ENCODE measurements at places on chromosomes 6 and 20. TPM values are rescaled to one million over a fixed set of nuclear protein-coding genes. Genes with fewer than 3 reads are reported as not detected.

GRCh38 chr20:61356196-61356595 is 104.1 kb downstream of the CDH4 start:
- DNase-seq = no peak

DNA sequence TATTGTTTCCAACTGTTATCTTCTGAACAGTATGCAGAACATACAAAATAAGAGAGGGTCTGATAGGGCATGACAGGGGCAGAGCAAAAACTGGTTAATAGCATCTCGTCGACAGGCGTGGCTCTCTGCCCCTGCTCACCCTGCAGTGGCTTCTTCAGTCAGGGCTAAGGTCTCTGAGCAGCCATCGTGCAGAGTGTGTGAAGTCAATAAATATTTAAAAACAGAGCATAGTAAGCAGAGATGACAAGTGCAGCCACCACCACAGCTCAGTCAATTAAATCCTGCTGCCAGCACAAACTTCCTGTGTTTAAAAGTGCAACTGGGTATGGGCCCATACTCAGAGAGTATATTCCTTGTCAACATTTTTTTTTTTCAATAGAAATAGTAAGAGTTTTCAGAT is 373.4 kb upstream of the AGPAT4 start:
- no peak for DNase-seq

DNA sequence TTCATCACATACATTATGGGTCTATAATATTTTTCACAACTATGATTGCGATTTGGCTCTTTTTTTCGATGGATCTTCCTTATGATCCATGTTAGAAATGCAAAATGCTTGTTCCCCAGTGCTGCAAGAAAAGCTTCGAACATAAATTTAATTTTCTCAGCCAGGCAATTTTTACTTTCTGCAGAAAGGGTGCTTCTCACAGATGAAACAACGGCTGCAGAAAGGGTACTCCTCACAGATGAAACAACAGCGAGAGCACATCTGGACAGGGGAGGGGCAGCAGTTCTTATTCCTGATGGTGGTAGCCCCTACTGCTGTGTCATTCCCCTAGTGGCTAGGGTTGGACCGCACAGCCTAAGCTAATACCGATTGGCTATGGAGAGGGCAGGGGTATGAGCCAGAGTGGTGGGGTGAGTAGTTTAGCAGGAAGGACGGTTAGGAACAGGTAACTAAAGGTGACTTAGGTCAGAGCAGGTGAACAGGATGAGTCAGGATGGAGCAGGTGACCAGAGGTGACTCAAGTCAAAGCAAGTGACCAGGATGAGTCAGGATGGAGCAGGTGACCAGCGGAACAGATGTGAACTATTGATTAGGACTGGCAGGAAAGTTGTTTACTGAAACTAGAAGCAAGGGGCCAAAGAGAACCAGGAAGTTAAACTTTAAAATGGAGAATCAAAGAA is 13.4 kb upstream of the TREML4 start:
- no peak for DNase-seq

GRCh38 chr20:63740627-63741353 is 1.2 kb downstream of the SLC2A4RG start:
- DNase-seq = no peak

DNA sequence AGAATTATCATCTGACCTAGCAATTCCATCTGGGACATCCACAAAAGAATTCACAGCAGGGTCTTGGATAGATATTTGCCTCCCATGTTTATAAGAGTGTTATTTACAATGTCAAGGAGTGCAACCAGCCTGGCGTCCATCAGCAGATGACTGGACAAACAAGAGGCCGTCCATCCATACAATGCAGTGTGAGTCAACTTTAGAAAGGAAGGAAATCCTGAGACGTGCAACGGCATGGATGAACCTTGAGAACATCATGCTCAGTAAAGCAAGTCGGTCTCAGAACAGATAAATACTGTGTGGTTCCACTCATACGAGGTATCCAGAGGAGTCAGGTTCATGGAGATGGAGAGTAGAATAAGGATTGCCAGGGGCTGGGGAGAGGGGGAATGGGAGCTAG is 46.4 kb downstream of the FOXF2 start:
- DNase-seq = no peak

DNA sequence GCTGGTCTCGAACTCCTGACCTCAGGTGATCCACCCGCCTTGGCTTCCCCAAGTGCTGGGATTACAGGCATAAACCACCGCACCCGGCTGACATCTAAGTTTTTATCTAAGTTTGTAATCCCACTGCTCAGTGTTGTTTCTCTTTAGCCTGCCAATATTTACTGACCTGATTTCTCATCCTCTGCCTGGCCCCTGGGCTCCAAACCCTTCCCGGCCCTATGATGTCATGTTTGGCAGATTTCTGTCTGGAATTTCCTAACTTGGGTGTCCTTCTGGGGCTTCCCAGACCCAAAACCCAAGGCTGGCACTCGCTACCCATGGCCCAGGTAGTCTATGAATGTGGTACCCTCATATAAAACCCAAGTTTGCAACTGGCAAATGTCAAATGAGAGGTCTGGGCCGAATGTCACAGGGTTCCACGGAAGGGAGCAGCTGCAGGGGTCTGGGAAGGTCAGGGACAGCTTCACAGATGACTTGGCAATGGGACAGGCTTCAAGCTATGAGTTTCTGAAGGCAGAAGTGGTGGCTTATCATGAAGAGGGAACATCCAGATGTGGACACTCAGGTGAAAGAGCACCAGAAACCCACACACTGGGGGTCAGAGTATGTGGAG is 54.9 kb downstream of the TMEM170B start:
- DNase-seq = no peak

- peak; percentile 60 for DNase-seq
These were observed 703 bp downstream of the SNX9 start for GRCh38 chr6:157823528-157824370.

GRCh38 chr6:90231798-90232197 is 64.8 kb downstream of the BACH2 start:
- DNase-seq = no peak

GRCh38 chr20:63917811-63918210 is 22.9 kb downstream of the DNAJC5 start:
- DNase-seq = no peak

DNA sequence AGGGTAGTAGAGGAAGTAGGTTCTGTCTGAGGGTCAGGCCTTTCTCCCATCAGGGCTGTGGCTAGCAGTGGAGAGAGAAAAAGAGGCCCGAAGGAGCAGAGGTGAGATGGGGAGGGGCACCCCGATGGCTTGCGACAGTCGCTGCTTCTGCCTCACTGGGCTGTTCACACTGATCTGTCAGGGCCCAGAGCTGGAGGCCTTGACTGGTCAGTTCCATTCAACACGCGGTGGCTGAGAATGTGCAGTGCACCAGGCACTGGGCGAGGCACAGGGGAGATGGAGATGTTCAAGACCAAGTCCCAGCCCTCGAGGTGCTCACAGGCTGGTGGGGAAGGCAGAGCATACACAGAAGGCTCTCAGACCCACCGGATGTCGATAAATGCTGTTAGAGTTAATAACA is 21.4 kb downstream of the SLC12A5 start:
- DNase-seq = no peak

GRCh38 chr6:42788671-42789070 is 6.8 kb downstream of the BICRAL start:
- DNase-seq = no peak

Gene VSX1
- total RNA-seq = 0.21 TPM

Gene FAM209B
- not detected for total RNA-seq

Gene HLA-DRB5
- not detected for total RNA-seq

Gene ERVFRD-1
- not detected for total RNA-seq

Gene KHDC1
- total RNA-seq = 9.6 TPM

Gene TRAPPC3L
- total RNA-seq = not detected

Gene TREML1
- total RNA-seq = not detected

Gene NRN1
- total RNA-seq = 0.18 TPM

Gene SAPCD1
- 6.3 TPM for total RNA-seq

Gene HM13
- 337 TPM for total RNA-seq

Gene AGPAT4
- total RNA-seq = 12.9 TPM
